Mammary microvascular endothelial cell (primary cell): ENCODE measurements at places on chromosomes 6 and 20. TPM values are rescaled to one million over a fixed set of nuclear protein-coding genes. Genes with fewer than 3 reads are reported as not detected.

Gene SOBP
- total RNA-seq = 0.05 and 0.27 TPM in 2 replicates

Gene TLDC2
- not detected in 2 replicates for total RNA-seq

Gene TMEM217
- total RNA-seq = 7.8 and 10.1 TPM in 2 replicates

Gene MEI4
- not detected in 2 replicates for total RNA-seq

Gene ARFGEF3
- 5.3 and 6.5 TPM in 2 replicates for total RNA-seq

Gene DEFB112
- total RNA-seq = not detected in 2 replicates

Gene FAM209A
- total RNA-seq = not detected in 2 replicates

Gene TRAM2
- 61.4 and 62.4 TPM in 2 replicates for total RNA-seq

Gene PRRT1
- not detected in 2 replicates for total RNA-seq

Gene PREX1
- 65.6 and 66.8 TPM in 2 replicates for total RNA-seq
